ENCODE measurements at places on chromosomes 7 and 10. TPM values are rescaled to one million over a fixed set of nuclear protein-coding genes. Genes with fewer than 3 reads are reported as not detected.

DNA sequence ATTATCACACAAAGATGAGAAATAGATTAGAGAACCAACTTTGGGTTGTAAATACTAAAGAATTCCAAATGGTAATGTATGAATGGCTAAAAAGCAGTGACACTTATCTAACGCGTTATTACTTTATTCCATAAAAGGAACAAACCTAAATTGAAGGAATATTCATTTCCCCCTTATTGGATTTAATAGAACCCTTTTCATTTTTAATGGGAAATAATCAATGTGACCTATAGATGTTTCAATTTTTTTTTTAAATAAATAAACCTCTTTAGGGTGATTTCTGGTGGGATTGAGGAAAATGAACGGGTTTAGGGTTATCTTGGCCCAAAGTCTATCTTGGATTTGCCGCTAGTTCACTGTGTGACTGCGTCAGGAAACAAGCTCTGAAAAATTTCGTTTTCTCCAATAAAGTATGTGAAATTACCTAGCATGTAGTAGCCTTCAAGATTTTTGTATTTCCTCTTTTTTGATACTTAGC is 1.9 kb upstream of the ACBD5 start:
- DNase-seq: no peak

- DNase-seq: no peak
These were observed 104.5 kb downstream of the GRID1 start for GRCh38 chr10:86261941-86262687.

GRCh38 chr7:19491821-19492452 is 216.9 kb downstream of the POLR1F start:
- no peak for DNase-seq

GRCh38 chr10:109981650-109982049 is 26.1 kb upstream of the ADD3 start:
- no peak for DNase-seq

CTBP2 gene
- total RNA-seq: 29.4 TPM

GNAI1 gene
- 11.3 TPM for total RNA-seq
